Amniotic epithelial cell (primary cell): ENCODE measurements at places on chromosomes 16 and 17.
A peak's percentile ranks its signal among the peaks of the same experiment; 100 is the strongest.

- DNase-seq: peak; percentile 54
Observed at GRCh38 chr16:30032083-30032819, 1.2 kb upstream of the TLCD3B start.

DNA sequence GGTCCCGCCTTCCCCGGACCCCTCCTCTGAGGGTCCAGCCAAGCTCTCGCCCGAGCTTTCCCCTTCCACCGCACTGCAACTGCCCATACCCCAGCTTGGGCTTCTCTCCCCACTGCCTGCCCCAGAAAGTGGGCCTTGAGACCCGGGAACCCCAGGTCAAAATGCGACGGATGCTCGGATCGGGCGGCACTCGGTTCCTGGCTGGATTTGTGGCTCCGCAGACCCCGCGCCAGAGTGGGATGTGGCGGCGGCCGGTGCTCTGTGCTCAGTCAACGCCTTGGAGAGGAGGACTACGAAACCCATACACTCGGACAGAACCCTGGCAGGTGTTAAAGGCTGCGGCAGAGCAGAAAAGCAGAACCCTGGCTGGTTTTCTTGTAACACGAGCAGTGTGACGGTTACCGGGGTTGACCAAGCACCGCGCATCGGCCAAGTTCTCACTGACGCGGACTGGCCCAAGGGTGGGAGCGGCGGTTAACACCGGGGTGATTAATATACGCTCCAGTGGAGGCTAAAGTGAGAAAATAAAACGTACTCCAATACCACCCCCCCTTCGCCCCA is 885 bp upstream of the SLFN13 start:
- DNase-seq: peak; percentile 7

- no peak for DNase-seq
Observed at GRCh38 chr16:69318911-69319289, 7.8 kb downstream of the VPS4A start.

DNA sequence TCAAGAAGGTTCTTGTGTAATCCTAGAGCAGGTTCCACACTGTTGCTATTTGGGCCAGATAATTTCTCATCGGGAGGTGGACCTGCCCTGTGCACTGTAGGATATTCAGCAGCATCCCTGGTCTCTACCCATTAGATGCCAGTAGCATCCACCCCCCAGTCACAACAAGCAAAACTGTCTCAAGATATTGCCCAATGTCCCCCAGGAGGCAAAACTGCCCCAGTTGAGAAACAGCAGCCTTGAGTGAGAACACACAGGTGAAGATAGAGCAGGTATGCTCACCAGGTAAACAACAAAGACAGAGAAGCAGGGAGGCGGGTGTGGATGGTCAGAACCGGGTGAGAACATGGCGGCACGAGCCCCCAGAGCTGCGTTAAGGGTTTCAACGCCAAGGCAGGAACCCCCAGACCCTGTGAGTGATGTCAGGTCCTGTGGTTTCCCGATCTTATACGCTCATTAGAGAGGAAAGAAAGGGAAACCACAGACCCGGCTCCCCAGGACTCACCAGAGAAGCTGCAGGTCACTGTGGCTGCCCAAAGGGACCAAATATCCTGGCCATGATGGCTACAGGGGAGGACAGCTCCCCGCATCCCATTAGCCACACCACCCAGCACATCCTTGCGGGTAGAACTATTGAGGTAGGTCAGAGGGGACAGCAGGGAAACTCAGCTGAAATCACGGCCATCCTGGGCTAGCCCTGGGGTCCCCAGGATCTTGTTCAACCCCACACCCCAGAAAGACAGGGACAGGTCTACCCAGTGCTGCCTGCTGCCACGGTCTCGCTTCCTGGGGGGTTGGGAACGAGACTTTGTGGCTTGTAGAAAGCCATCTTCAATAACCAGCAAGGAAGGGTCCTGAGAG is 21.2 kb downstream of the CDC42EP4 start:
- no peak for DNase-seq

DNA sequence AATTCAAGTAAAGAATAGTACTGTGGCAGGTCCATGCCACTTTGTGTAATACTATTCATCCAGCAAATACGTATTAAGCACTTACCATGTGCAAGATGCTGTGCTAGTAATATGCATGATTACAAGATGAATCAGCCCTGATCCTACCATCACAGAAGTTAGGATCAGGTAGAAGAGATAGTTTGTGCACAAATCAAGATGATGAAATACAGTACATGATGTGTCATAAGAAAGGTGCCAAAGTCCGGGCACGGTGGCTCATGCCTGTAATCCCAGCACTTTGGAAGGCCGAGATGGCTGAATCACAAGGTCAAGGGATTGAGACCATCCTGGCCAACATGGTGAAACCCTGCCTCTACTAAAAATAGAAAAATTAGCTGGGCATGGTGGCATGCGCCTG is 10.9 kb downstream of the COG4 start:
- peak; percentile 83 for DNase-seq

- no peak for DNase-seq
Observed at GRCh38 chr16:27052007-27052406, 14.7 kb upstream of the C16orf82 start.

DNA sequence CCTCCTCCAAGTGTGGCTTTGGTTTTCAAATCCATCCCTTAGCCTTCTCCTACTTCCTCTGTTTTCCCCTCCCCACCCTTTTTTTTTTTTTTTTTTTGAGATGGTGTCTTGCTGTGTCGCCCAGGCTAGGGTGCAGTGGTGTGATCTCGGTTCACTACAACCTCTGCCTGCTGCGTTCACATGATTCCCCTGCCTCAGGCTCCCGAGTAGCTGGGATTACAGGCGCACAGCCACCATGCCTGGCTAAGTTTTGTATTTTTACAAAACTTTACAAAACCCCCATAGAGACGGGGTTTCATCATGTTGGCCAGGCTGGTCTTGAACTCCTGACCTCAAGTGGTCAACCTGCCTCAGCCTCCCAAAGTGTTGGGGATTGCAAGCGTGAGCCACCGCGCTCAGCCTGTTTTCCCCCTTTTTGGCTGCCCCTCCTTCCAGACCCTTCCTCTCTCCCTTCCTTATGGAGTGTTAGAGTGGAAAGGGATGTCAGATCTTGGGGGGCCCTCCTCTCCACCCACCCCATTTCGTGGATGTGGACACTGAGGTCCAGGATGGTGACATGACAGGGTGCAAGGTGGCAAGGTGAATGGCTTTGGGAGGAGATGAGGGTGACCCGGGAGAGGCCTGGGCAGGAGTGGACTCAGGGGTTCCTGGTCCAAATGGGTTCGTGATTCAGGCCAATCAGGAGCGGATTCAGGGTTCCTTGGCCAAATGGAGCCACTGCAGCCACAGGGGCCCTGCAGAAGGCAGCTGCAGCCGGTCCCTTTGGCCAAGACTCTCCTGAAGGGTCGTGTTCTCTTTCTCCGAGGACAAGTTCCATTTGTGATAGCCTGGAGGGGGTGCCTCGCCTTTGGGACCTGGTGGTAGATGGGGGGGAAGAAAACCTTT is 4.8 kb downstream of the ABCC1 start:
- DNase-seq: no peak

- DNase-seq: peak; percentile 50
Observed at GRCh38 chr17:16269658-16270057, 52.6 kb downstream of the PIGL start.

DNA sequence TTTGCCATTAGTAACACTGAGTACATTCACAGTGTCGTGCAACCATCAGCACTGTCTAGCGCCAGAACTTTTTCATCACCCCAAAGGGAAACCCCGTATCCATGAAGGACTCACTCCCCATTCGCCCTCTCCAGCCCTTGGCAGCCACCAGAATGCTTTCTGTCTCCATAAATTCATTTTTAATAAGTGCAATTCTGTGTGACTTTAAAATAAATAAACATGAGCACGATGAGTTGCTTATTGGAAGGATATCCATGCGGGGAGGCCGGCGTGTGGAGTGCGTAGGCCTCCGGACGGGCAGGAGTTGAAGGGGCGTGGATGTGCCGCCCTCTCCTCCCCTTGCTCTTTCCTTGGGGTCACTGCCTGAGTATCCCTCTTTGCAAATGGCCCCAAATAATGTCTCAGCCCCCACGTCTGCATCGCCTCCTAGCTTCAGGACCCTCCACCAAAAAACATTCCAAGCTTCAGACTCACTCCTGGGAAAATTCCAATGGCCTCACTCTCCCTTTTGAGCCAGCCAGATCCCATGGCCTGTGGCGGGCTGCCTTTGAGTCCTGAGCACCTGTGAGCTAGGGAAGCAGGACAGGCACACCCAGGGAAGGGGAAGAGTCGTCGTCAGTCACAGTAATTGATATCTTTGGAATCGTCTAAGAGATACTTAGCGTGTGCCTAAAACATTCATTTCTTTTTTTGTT is 306.3 kb downstream of the SEC14L1 start:
- DNase-seq: no peak

DNA sequence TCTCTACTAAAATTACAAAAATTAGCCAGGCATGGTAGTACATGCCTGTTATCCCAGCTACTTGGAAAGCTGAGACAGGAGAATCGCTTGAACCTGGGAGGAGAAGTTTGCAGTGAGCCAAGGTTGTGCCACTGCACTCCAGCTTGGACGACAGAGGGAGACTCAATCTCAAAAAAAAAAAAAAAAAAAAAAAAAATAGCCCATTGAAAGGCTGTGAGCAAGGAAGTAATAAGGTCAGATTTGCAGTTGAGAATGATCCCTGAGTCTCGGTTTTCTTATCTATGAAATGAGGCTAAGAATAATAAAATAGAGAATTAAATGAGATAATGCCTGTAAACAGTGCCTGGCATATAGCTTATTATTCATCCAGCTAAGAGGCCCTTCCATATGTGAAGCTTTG is 1.3 kb upstream of the PDK2 start:
- no peak for DNase-seq

- DNase-seq: no peak
Observed at GRCh38 chr16:2473999-2474876, 689 bp upstream of the TBC1D24 start.

GRCh38 chr17:17683710-17684365 is 2.6 kb downstream of the RAI1 start:
- DNase-seq: peak; percentile 56

DNA sequence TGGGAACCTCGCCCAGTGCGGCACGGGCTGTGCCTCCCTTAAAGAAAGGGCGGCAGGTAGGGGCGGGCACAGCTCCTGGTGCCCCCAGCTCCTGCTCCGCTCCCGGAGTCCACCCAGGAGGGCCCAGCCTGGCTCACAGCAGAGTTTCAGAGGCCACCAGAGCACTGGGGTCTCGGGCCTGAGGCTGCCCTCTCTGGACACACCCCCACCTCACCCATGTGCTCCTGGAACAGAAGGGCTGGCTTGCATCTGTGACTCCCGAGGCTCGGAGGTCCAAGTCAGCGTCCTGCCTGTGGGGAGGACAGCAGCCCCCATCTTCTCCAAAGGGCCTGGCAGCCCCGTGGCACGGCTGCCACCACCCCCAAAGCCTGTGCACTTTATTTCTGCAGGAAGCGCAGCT is 62.7 kb downstream of the RBFOX3 start:
- no peak for DNase-seq

DNA sequence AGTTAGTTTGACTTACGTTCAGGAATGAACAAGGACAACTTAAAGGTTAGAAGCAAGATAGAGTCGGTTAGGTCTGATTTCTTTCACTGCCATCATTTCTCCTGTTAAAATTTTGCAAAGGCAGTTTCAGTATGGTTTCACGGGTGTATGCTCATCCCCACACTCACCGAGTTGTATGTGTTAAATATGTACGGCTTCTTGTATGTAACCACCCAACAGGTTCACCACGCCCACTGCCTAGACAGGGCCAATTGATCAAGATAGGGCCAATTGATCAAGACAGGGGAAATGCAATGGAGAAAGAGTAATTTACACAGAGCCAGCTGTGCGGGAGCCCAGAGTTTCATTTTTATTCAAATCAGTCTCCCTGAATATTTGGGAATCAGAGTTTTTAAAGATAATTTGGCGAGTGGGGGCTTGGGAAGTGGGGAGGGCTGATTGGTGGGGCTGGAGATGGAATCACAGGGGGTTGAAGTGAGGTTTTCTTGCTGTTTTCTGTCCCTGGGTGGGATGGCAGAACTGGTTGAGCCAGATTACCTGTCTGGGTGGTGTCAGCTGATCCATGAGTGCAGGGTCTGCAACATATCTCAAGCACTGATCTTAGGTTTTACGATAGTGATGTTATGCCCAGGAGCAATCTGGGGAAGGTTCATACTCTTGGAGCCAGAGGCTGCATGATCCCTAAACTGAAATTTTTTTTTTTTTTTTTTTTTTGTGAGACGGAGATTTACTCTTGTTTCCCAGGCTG is 62.4 kb upstream of the PLCG2 start:
- DNase-seq: no peak

GRCh38 chr17:5826384-5826783 is 242.1 kb upstream of the NLRP1 start:
- DNase-seq: peak; percentile 53

GRCh38 chr16:9099131-9099625 is 7.7 kb downstream of the HAPSTR1 start:
- DNase-seq: peak; percentile 51

GRCh38 chr16:68850481-68850880 is 7.2 kb downstream of the TANGO6 start:
- DNase-seq: no peak

- DNase-seq: no peak
Observed at GRCh38 chr16:87687126-87687910, 78.5 kb downstream of the KLHDC4 start.

DNA sequence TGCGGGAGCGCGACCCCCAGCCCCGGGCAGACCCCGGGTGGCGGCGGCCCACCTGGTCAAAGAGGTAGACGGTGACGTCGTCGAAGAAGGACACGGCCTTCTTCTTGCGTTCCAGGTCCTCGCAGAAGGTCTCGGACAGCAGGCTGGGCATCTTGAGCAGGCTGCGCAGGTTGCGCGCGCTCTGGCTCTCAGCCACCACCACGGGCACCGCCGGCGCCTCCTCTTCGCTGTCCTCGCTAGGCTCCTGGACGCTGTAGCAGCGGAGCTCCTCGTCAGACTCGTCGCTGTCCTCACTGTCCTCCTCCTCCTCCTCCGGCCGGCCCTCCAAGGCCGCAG is 45.2 kb upstream of the PVALEF start:
- DNase-seq: no peak

DNA sequence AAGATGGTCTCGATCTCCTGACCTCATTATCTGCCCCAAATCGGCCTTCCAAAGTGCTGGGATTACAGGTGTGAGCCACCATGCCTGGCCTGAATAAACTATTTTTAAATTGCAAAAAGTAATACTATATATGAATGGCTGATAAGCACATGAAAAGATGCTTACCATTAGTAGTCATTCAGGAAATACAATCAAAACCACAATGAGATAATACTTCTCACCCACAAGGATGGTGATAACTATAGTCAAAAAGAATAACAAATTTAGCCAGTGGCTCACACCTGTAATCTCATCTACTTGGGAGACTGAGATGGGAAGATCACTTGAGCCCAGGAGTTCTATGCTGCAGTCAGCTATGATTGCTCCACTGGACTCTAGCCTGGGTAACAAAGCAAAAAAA is 2.4 kb upstream of the TACO1 start:
- no peak for DNase-seq
